Amniotic epithelial cell (primary cell): ENCODE measurements at places on chromosomes 3 and 15.

GRCh38 chr15:65171428-65171827 is 13.7 kb downstream of the CLPX start:
- DNase-seq, result no peak

- DNase-seq, result no peak
Measured at GRCh38 chr15:33091983-33092693, 102.4 kb downstream of the FMN1 start.

DNA sequence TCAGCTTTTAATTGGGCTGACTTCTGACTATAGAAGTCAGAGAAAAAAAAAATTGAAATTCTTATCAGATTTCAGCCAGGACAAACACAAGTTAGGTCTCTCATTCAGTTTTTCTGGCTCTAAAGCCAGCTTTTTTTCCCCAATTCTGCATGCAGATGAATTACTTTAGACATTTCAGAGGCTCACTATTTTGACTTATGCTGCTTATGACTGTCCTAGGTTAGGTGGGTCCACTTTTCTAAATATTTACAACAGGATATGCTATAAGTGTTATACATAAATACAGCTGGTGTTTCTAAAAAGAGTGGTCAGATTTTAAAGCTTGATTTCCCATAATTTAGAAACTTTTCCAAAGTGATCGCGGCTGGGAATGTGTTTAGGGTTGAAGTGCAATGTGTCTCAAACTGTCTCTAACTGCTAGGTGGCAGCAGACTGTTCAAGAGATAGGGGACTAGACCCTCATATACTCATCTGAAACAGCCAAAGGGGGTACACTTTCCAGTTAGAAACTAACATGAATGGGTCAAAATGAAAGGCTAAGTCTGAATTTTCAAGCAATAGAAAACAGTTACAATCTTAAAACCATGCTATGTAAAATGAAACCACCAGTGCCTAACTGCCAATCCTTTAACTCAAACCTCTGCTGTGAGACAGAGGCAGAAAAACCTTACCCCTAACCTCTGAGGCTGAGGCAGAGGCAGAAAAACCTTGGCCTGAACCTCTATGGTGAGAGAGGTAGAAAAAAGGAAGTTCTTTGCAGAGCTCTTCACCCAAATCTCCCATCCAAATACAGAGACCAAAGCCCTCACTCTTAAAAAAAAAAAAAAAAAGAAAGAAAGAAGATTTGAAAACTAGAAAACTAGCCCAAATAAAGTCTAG is 596.0 kb downstream of the NTRK3 start:
- DNase-seq, result no peak

- DNase-seq, result no peak
Measured at GRCh38 chr3:20245781-20246180, 59.8 kb upstream of the SGO1 start.

DNA sequence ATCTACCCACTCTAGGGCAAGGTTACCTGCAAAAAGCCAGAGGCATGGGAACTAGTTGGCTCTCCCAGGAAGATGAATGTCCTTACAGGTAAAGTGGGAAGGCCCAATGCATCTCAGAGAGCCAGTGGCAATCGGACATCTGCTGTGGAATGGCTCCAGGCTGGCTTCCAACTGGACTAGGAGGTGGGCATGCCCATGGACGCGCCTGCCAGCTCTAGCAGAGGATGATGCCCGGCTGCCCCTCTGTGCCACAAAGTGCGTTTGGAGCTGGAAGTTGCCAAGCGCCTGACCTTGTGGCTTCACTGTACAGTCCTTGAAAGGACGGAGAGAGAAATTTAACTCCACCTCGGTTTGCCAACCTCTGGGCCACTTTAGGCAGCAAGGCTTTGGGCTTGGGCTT is 84.4 kb downstream of the NR2F2 start:
- no peak for DNase-seq

GRCh38 chr3:47011371-47011770 is 31.9 kb downstream of the NBEAL2 start:
- DNase-seq, result no peak

GRCh38 chr15:64754663-64755426 is 20.5 kb downstream of the RBPMS2 start:
- no peak for DNase-seq

DNA sequence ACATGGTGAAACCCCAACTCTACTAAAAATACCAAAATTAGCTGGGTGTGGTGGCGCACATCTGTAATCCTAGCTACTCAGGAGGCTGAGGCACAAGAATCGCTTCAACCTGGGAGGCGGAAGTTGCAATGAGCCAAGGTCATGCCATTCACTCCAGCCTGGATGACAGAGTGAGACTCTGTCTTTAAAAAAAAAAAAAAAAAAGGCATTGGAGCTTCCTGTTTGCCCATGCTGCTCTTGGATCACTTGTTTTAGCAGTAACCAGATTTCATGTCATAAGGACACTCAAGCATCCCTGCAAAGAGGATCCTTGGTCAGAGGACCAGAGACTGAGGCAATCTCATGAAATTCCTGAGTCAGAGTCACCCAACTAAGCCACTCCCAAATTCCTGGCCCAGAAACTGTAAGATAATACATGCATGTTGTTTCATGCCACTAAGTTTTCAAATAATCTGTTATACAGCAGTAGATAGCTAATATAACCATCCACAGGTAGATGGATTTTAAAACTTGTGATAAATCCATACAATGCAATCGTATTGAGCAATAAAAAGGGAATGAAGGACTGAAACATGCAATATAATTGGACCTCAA is 82.0 kb upstream of the XXYLT1 start:
- peak; percentile 59 for DNase-seq

- no peak for DNase-seq
Measured at GRCh38 chr3:113339616-113340244, 101.6 kb downstream of the CFAP44 start.

DNA sequence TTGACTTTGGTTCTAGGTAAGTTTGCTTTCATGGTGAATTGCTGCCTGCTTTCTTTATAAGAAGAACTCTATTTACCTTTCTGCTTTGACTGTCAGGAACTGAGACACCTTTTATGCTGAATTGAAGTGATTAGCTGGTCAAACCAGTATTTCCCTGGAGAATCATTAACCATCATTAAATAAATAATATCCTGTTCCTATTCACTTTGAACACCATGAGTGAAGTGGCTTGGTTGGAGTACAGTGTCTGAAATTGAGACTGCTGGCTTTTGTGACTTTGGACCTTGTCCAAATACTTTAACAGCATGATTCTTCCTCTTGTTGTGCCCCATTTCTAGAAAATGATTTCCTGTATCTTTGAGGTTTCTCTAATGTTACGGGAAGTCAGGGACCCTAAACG is 5.6 kb upstream of the TMEM62 start:
- DNase-seq, result no peak

GRCh38 chr3:193190146-193190786 is 50.8 kb upstream of the PLAAT1 start:
- peak; percentile 10 for DNase-seq

DNA sequence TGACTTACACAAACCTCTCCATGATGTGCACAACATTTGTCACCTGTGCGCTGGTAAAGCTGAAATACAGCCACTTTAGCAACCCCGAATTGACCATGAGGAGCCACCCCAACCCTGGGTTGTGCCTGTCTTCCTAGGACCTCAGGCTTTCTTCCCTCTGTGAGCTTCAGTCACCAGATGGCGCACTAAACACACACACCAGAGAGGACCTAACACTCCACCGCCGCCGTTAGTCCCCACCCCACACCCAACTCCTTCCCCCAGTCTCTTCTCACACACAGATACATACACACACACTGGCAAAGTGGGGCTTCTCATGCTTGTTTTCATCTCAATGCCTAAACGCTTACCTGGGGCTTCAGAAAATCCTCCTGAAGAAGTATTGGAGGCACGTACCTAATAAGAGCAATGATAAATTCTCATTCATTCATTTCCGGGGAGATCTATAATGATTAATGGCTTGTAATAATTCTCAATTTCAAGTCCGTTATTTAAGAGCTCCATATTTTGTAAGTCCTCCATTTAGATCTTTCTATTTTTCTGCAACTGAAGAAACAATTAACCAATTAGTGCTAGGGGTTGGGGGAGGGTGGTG is 2.1 kb upstream of the CCDC80 start:
- DNase-seq, result peak; percentile 87

GRCh38 chr3:106720510-106720909 is 656.7 kb upstream of the CCDC54 start:
- DNase-seq, result no peak

DNA sequence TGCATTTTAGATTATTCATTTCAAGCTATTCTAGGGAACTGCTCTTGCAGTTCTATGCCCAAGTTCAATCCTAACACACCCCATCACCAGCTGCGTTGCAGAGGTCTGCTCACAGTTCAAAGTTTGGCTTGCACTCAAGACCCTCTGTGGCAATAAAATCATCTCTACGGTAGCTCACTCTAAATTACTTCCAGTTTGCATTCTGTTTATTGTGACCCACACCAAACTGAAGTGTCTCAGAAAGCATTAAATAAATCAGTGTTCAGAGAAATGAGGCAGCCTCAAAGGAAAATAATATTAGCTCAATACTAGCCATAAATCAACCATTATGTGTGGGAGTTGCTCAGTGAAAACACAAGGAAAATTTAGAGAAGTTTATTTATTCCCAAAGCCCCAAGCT is 250.3 kb downstream of the MAGI1 start:
- no peak for DNase-seq

GRCh38 chr15:25894371-25894902 is 31.3 kb upstream of the ATP10A start:
- DNase-seq, result no peak

DNA sequence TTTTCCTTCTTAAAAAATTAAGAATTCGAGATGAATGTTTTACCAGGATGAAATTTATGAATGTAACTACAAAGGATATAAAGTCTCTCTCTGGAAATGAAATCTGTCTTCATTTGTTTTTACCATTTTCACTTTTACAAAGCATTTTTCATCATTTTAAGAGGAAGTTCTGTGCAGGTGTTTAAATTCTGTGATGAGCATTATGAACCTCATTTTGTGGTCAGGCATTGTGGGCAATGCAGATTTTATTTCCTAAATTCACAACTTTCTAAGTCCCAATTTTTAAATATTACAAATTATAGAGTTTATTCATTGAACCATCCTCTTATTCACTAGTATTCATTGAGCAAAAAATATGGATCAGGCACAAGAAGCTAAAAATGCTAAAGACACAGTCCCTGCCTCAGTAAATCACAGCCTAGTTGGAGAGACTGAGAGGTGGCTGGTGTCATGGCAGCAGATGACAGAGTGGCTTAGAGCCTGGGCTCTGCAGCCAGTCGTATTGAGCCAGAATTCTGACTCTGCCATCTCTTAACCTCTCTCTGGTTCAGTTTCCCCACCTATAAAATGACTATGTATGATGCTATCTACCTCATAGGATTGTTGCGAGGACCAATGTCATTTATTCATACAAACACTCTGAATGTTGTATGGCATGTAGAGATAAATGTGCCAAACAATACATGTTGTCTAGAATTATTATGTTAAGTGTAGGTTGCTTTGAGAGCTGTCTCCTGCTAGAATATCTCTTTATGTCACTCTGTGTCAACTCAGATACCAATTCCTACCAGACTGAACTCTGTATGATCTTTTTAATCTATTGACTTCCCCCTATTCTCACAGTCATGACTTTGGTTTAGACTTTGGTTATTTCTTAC is 7.5 kb upstream of the TGFBR2 start:
- DNase-seq, result no peak

DNA sequence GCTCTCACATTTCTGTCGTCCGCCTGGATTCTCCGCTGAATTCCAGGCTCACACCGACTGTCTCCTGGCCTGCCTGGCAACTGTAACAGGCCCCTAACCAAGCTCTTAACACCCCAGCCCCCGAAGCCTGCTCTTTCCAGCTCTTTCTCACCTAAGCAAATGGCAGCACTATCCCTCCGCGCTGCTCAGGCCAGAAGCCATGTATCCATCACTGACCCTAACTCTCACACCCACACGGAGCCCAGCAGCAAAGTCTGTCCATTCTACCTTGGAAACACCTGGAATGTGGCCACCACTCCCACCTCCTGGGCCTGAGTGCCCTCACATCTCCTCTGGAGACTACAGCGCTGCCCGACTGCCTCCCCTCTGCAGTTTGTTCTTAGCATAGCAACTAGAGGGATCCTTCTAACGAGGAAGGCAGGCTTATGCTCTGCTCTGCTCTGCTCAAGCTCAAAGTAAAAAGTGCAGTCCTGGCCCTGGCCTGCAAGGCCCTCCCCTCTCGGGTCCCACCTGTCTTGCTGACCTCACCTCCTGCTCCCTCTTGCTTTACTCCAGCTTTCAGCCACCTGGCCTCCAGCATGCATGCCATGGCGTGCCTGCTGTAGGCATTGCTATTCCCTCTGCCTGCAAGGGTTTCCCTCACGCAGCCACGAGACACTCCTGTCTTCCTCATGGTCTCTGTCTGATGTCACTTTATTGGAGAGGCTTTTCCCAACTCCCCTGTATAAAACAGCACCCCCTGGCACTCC is 27.2 kb downstream of the FEM1B start:
- DNase-seq, result no peak

DNA sequence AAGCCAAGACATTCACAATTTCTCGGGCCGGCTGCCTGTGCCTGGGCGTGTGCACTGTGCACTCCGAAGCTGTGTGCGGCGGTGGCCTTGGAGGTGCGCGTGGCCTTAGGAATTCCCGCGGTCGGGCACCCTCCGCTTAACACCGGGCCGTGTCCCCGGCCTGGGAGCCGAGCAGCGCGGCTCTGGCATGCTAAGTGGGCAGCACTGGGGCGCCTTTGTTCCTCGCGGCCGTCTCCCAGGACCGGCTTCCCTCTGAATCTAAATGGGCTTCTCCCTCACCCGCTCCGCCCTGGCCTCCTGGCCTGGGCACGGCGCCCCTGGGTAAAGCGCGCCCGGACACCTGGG is 498 bp upstream of the ARNT2 start:
- no peak for DNase-seq

- DNase-seq, result no peak
Measured at GRCh38 chr3:26108846-26109489, 319.1 kb downstream of the OXSM start.

DNA sequence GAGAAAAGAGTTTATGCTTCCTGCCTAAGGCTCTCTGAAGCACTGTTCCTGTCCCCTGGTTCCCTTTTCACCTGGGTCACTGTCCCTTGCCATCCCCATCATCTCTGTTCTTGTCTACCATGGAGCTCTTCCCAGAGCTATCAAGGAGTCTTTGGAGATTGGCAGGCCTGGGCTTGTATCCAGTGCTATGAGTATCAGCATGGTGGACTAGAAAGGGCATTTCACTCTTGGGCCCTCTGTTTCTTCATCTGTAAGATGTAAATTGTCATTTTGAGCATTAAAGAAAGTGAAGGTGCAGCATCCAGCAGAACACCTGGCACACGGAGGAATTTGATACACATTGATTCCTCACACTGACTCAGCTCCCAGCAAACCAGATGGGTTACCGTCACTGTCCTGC is 388.2 kb downstream of the CACNA2D3 start:
- DNase-seq, result no peak

GRCh38 chr3:164458986-164459385 is 619.3 kb downstream of the SI start:
- DNase-seq, result peak; percentile 96

- peak; percentile 75 for DNase-seq
Measured at GRCh38 chr3:53715815-53716483, 130.3 kb downstream of the CHDH start.
